ENCODE measurements at places on chromosomes 2 and 18.

GRCh38 chr18:76410033-76410432 is 85.0 kb downstream of the ZNF516 start:
- DNase-seq: no peak

GRCh38 chr2:61165946-61166345 is 4.0 kb downstream of the C2orf74 start:
- DNase-seq: no peak

- no peak for DNase-seq
Observed at GRCh38 chr2:241633561-241633960, 3.4 kb downstream of the THAP4 start.

DNA sequence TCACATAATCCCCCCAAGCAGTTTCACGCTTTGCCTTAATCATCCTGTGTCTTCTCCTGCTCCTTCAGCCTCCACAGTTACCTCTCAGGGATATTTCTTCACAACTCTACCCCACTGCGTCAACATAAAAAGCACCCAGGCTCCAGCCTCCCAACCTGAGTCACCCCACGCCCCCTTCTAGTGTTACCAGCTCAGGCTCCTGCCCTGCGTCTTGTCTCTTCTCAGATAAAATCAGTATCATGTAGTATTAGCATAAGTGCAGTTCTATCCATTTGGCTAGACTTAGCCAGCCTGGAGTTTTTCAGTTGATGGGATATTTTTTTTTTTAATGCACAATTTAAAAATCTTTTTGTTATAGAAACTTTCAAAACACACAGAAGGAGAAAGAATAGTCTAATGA is 9.6 kb upstream of the PELI1 start:
- DNase-seq: no peak

- no peak for DNase-seq
Observed at GRCh38 chr2:240134956-240135520, 1.1 kb downstream of the COPS9 start.

GRCh38 chr2:15825276-15825980 is 114.9 kb upstream of the MYCN start:
- no peak for DNase-seq

GRCh38 chr18:58579561-58580047 is 49.3 kb downstream of the ALPK2 start:
- no peak for DNase-seq
